ENCODE measurements at places on chromosomes 2 and 18. TPM values are rescaled to one million over a fixed set of nuclear protein-coding genes. Genes with fewer than 3 reads are reported as not detected.

Gene ABCB11
- total RNA-seq, result 0.11 TPM

Gene ABHD3
- 26.7 TPM for total RNA-seq

Gene GAL3ST2
- total RNA-seq, result not detected

Gene FAM110C
- total RNA-seq, result 10.0 TPM

Gene CCDC74B
- 35.1 TPM for total RNA-seq

Gene PAIP2B
- 13.2 TPM for total RNA-seq

Gene VSNL1
- 0.33 TPM for total RNA-seq

Gene TCF7L1
- total RNA-seq, result 3.1 TPM

Gene TGOLN2
- 147 TPM for total RNA-seq

Gene TPO
- total RNA-seq, result 4,215 TPM

Gene NEU4
- total RNA-seq, result 5.7 TPM

Gene RSAD2
- 4.9 TPM for total RNA-seq

DNA sequence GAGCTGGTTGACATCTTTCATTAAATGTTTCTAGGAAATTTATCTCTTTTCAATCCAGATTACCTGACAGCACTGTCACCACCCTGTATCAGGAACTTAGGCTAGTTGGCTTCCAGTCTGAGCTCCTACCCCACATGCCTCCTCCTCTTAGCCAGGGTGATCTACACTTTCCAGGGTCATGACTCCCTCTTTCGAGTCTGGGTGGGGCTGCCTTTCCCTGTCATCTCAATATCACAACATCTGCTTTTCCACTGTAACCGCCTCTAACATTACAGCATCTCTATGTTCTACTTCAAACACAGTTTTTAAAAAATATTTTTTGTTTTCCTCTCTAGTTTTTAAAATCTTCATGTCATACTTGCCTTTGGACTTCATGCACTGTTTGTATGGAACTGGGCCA is 129.2 kb downstream of the RBMS1 start:
- no peak for DNase-seq

DNA sequence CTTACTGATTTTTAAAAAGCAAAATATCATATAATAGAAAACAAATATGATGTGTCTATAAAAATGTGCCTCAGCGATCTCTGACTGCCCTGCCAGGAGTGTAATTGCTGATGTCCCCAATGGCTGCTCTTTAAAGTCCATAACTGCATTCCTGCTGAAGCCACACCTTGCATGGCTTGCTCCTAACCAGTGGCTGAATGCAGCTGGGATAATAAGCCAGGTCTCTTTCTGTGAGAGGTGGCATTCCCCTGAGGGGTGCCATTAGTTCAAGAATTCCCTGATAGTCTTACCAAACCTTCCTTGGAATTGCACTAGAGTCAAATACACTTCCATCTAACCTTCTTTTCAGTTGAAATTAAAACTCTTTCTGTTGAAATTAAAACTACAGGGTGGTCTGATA is 125.8 kb upstream of the ZNF804A start:
- DNase-seq, result no peak

- no peak for DNase-seq
These were observed 20.1 kb upstream of the COL6A3 start for GRCh38 chr2:237433920-237434676.

GRCh38 chr18:10242936-10243680 is 211.3 kb upstream of the APCDD1 start:
- DNase-seq, result no peak

GRCh38 chr2:10285191-10285555 is 17.5 kb upstream of the HPCAL1 start:
- DNase-seq, result no peak

- DNase-seq, result no peak
These were observed 562.4 kb downstream of the RNF144A start for GRCh38 chr2:7479603-7480002.

- DNase-seq, result no peak
These were observed 265.1 kb downstream of the NCKAP5 start for GRCh38 chr2:133303150-133303549.

- no peak for DNase-seq
These were observed 29.6 kb upstream of the PXDN start for GRCh38 chr2:1773883-1774282.

DNA sequence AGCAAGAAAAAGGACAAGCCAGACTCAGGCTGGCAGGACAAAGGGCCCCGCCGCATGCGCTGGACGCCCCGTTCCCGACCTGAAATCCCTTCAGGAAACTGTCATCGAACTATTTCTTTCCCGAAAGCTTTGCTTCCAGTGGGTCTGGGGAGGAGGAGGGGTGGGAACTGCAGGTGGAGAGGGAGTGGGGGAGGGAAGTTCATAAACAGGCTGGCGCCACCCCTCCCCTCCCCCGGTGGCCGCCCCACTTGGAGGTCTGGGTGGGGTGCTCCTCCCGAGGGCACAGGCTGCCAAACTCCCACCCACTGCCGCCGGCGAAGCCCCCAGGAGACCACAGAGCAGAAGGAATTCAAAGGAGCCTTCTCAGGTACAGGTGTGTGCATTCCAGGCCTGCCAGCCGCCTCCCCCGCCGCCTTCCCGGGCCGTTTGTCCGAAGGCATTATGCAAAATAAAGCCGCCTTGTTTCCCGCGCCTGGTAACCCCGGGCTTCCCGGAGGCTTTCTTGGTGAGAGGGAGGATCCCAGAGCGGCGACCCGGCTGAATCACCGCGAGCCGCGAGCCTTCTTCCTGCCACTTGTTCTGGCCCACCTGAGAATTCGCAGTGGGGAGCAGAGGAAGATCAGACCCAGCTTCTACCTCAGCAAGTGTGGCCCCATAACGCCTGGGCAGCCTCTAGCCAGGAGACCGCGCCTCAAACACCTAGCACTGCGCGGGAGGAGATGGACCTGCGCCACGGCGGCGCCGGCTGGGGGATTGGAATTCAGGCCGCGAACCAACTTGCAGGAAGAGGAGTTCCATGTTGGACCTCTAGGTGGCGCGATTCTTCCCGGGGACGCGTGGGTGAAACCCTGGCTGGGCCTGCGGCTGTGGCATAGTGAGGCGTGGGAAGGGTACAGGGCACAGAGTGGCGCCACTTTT is 101.9 kb downstream of the FOXI3 start:
- DNase-seq, result peak; percentile 6

DNA sequence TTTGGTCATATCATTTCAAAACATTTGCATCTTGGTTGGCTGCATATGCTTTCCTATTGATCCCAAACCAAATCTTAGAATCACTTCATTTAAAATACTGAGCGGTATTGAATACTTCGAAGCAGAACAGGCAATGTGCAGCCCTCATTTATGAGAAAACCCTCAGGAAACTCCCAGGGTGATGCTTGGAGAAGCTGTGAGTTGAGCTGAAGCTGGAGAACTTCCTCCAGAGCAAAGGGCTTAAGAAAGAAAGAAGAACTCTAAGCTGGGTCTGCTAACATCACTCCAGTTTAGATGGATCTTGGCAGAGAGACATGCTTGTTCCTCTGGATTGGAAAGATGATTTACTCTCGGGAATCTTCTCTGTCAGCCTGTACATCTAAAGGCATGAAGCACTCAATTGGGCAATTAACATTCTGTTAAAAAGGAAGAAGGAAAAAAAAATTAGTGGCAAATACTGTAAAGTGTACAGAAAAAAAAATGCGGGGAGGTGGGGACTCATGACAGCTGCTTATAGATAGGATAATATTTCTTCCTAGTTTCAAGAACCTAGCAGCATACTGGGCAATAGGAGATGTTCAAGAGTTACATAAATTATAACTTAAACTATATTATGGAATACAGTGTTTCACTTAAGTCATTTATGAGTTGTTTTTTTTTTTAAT is 49.5 kb downstream of the ATIC start:
- DNase-seq, result no peak

DNA sequence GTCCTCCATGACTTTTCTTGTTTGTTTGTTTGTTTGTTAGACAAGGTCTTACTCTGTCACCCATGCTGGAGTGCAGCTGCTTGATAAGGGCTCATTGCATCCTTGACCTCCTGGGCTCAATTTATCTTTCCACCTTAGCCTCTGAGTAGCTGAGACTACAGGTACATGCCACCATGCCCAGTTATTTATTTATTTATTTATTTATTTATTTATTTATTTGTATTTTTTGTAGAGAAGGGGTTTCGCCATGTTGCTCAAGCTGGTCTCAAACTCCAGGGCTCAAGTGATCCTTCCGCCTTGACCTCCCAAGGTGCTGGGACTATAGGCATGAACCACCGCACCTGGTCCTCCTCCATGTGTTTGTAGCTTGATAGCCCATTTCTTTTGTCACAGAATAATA is 37.9 kb downstream of the NBEAL1 start:
- DNase-seq, result no peak

GRCh38 chr2:58594175-58594574 is 353.1 kb upstream of the FANCL start:
- DNase-seq, result no peak

- no peak for DNase-seq
These were observed 725.2 kb downstream of the CPS1 start for GRCh38 chr2:211281430-211282073.

- DNase-seq, result no peak
These were observed 34.4 kb upstream of the KLF7 start for GRCh38 chr2:207200136-207200535.

- peak; percentile 78 for DNase-seq
These were observed 74.8 kb downstream of the B3GNT2 start for GRCh38 chr2:62270728-62271127.

DNA sequence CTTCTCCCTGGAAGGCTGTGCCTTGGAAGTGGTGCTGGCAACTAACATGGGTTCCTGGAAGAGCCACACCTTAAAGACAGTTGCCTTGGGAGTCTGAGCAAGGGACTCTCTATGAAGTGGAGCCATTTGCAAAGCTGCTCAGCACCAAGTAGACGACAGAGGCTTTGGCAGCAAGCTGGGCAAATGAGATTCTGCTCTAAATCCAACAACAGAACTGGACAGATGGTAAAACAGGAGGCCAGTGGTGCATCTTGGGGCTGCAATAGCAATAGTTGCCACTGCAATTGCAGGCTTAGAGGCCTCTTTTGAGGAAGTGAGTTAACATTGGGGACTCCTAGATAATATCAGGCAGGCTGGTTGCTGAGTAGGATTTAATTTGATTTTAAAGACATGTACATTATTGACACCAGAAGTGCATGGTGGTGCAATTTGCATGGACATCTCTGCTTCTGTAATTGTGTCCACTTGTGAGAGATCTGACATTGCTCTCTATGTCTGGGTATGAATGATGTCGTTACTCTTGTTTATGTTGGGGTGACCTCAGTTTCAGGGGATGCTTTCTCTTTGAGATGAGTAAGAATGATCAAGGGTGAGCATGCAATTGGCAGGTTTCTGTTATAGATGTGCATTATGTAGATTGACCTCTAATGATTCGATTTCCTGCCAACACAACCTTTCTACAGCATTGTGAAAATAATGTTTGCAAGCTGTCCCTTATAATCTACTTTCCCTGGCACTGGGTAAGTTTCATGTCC is 568.3 kb upstream of the MEX3C start:
- DNase-seq, result no peak

GRCh38 chr18:71304856-71305255 is 1016.0 kb downstream of the SOCS6 start:
- DNase-seq, result no peak

All from thyroid gland (tissue), 4 donors.